NCI-H146 (cell line): ENCODE measurements at places on chromosomes 5 and 9.

GRCh38 chr9:114330636-114331035, 967 bp downstream of the ORM2 start:
- no peak for DNase-seq

DNA sequence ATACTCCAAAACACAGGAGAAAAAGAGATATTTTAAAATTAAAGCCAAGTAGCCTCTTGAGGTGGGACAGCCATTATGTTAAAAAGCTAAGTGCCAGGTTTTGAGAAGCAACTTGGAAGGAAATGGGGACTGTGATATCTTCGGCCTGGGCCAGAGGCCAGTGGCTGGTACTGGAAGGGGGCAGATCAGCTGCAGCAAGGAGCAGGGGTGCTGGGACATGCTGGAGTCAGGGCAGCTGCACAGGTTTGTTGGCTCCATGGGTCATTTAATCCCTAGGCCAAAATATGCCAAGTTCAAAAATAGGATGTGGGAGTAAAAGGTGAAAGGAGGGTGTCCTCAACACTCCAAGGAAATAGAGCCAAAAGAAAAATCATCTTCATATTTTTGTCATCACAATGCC, 30.0 kb downstream of the ADRB2 start:
- no peak for DNase-seq

DNA sequence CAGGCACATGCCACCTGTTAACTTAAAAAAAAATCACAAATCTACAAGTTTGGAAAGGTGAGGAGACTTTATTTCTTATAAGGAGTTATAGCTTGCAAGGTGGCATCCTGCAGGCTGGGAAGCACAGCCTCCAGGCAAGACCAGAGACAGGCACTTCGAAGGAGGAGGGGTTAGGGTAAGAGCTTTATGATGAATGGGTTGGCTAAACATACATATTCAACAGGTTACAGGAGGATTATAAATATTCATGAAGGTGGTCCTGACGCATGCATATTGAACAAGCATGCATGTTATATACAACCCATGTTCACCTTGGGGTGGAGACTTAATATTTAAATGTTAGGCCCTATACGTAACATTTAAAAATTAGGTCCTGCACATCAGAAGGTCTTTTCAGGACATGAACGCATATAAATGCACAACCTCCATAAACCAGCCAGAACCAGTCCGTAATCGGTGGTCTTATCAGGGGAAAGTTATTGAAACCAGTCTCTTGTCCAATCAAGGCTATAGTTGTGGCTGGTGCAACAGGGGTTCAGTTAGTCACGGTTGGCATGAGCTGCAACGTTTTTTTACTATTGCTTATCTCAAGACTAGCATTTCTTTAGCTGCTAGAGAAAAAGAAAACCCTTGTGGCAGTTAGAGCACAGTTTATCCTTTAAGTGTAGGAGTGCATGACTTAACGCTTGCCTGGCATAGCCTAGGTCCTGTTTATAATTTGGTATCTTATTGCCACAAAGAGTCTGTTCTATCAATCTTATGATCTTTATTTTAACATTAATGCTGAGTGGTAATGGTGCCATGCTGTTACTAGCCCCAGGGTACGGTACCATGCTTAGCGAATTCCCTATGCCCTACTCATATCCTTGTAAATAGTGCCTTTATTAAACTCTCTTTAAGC, 72.7 kb downstream of the C9orf57 start:
- DNase-seq, result no peak

GRCh38 chr5:145826895-145827674, 8.1 kb downstream of the PRELID2 start:
- DNase-seq, result no peak

- no peak for DNase-seq
Observed at GRCh38 chr9:34386656-34387055, 10.0 kb upstream of the MYORG start.

GRCh38 chr5:167947306-167947705, 344.1 kb upstream of the WWC1 start:
- no peak for DNase-seq

- no peak for DNase-seq
Observed at GRCh38 chr5:139646912-139647505, 1.1 kb upstream of the CXXC5 start.

DNA sequence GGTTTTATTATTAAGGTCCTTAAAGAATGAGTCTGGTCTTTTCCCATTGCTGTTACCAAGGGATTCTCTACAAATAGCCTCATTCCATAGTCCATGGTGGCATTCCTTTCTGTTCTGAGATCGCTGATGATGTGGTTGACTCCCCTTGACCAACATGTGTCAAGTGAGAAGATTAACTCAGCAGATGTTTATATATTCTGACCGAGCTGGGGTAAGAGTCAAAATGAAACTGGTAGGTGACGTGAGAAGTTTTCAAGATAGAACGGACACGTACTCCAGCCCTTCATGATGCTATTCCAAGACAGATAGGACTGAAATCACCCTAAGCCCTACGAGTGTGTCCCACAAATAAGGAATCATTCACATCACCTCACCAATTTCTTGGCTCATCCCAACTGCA, 155.5 kb upstream of the WWC1 start:
- DNase-seq, result no peak

- DNase-seq, result peak; percentile 20
Observed at GRCh38 chr9:136886610-136887597, 588 bp downstream of the TRAF2 start.

- DNase-seq, result no peak
Observed at GRCh38 chr5:140550147-140551079, 3.0 kb downstream of the EIF4EBP3 start.

- DNase-seq, result no peak
Observed at GRCh38 chr5:39264528-39264927, 45.2 kb upstream of the FYB1 start.

- no peak for DNase-seq
Observed at GRCh38 chr5:149341876-149342275, 3.4 kb upstream of the GRPEL2 start.

DNA sequence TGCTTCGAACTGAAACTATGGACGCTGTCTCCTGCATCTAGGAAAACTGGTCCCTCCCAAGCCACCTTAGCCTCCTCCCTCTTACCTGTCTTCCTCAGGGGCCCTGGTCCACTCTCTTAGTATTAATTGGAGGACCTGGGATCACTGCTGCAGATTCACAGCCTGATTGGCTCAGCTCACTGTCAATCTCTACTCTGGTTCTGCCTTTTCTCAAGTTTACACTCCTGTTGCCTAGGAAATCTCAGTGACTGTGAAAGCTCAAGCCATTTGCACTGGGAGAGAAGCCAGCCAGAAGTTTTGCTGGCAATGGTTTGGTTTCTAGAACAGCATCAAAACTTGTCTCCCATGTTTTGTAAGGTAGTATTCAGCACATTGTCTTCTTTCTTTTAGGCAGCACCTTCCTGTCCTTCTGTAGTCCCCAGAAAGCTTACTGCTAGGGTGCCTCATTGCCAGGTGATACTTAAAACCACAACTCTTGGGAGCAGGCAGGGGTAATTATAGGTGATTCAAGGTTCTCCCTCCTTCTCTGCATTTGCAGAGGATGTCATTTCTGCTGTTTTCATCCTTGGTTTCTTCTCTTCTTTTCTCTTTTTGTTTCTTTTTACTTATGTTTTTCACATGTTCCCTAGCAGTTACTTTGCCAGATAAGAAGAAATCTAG, at the start of gene CAPSL:
TSS of gene CAPSL (minus strand) at position 55 of the 660 bp plus-strand sequence. CDS start 17,502 bp downstream, outside the sequence.
- no peak for DNase-seq

GRCh38 chr5:132388244-132389050, 18.9 kb downstream of the SLC22A5 start:
- DNase-seq, result no peak

GRCh38 chr5:52502460-52502999, 285.2 kb upstream of the ITGA1 start:
- DNase-seq, result peak; percentile 95

GRCh38 chr9:93467062-93467416, 13.7 kb upstream of the FAM120AOS start:
- peak; percentile 9 for DNase-seq

DNA sequence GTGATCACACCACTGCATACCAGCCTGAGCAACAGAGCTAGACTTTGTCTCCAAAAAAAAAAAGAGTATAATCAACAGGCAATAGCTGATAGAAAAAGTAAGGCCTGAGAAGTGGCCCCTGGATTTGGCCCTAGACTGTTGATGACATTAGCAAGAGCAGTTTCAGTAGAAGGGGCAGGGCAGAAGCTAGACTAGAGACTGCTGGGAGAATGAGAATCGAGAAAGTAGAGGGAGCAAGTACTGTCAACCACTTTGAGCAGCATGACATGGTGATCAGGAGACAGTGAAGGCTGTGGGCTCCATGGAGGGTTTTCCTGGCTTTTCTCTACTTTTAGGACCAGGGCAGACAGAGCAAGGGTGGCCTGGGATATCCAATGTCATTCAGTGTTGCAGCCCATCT, 34.9 kb upstream of the B4GALT1 start:
- DNase-seq, result no peak

- DNase-seq, result no peak
Observed at GRCh38 chr5:55039843-55040242, 15.8 kb downstream of the GZMK start.

DNA sequence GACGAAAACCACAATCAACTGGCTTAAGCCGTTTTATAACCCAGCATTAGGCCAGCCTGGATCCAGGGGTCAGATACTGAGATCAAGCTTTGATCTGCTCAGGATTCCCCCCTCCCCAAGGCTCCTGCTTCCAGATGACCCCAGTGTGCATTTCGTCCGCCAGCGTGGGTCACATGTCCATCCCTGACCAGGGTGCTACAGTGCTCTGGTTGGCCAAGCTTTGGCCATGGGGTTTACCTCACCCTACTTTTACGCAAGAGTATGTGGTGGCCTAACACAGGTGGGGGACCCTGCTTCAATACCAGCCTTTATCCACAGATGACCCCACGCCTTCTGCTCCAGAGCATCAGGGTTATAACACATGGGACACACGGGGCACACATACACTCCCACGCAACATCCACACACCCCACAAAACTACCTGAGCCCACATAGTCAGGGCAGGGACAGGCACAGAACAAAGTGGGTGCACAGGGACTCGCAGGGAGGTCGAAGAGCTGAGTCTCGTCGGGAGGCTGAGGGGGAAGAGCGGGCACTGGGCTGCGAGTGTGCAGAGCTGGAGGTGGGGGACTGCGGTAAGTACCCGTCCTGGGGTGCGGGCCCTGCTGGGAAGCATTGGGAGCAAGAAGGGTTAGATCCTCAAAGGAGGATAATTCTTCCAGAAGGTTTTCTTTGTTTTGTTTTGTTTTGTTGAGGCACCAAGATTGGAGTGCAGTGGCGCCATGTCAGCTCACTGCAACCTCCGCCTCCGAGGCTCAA, 5.0 kb upstream of the SQSTM1 start:
- no peak for DNase-seq

DNA sequence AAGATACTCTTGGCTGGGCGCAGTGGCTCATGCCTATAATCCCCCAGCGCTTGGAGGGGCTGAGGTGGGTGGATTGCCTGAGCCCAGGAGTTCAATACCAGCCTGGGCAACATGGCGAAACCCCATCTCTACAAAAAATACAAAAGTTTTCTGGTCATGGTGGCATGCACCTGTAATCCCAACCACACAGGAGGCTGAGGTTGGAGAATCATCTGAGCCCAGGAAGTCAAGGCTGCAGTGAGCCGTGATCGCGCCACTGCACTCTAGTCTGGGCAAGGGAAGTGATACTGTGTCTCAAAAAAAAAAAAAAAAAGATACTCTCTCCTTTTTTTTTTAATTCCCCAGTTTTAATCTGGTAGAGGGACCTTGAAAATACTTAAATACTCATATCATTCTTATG, 15.0 kb downstream of the ANKRD33B start:
- no peak for DNase-seq

- no peak for DNase-seq
Observed at GRCh38 chr9:79946712-79947111, 374.9 kb downstream of the TLE4 start.

DNA sequence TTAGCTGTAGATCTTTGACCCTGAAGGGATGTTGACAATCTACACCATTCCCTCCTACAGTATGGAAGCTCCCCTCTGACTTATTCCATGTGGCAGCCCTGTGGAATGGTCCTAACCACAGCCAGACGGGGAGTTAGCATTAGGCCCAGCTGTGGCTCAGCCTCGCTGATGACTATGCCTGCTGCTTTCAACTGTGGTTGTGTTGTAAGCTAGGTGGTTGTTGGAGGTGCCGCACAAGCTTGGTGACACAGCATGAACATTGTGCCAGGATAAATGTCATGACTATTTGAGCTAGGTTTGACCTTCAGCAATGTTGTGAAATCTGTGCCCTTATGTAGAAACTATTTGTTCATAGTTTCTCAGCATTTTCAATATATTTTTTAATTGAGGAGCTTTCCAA, 40.6 kb downstream of the SGCD start:
- DNase-seq, result no peak

DNA sequence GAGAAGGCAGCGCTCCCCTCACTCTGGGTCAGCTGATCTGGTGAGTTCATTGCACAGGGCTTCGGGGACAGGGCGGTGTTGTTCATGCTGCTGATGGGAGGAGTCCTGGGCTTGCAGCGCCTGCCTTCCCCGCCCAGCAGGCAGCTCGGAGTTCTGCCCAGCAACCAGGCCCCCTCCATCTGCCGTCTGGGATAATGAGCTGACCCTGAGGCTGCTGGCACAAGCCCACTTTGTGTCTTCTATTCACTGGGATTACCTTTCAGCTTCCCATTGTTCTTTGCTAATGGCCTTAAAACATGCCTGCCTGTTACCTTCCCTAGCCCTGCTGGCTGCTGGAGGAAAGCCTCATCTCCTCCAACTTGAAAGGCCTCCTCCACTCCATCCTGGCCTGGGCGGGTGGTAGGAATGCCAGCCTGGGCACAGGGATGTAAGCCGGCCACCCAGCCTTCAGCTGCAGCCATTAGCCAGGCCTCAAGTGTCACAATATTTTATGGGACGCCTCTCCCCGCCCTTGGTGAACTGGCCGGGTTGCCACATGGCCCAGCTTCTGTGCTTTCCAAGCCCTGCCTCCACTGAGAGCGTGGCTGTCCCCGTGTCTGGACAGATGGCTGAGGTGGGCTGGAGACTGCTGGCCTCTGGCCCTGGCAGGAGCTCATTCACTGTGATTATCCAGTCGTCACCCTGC, 70.4 kb downstream of the GADD45G start:
- DNase-seq, result peak; percentile 97

- no peak for DNase-seq
Observed at GRCh38 chr9:128399861-128400260, 20.8 kb upstream of the CERCAM start.

DNA sequence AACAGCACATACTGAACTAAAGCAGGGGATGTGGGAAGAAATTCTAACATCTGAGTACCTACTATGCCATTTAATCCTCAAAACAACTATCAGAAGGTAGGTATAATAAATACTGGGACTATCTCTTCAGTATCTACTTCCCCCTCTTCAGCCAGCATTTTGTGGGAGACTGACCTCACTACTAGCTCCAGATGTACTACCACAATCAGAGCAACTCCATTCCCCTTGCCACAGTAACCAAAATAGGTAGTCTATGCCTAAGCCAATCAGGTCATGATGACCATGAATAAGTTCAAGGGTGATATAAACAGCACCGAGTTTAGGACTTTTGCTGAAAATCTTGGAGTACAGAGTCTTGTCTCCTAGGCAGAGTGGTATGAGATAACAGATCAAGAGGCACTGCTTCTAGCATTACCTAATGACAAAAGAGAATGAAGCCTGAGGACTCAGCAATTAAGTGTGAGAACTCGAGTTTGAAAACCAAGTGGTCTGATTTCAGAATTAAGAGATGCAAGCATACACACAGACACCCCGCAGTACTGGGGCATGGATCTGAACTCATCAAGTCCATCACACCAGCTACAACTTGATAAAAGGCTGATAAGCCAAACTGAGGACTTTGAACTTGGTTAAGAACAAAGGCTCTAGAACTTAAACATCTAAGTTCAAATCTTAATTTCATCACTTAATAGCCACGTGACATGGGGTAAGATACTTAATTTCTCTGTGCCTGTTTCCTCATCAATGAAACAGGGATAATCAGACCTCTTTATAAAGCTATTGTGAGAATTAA, 9.7 kb downstream of the FNIP1 start:
- DNase-seq, result no peak

GRCh38 chr5:93079046-93079445, 502.0 kb downstream of the NR2F1-AS1 start:
- no peak for DNase-seq
